Activated T-cell treated with anti-CD3 and anti-CD28 coated beads, Interleukin-2, amount 50 U/mL, for 24 hours (primary cell): ENCODE measurements at places on chromosomes 16 and 17.

DNA sequence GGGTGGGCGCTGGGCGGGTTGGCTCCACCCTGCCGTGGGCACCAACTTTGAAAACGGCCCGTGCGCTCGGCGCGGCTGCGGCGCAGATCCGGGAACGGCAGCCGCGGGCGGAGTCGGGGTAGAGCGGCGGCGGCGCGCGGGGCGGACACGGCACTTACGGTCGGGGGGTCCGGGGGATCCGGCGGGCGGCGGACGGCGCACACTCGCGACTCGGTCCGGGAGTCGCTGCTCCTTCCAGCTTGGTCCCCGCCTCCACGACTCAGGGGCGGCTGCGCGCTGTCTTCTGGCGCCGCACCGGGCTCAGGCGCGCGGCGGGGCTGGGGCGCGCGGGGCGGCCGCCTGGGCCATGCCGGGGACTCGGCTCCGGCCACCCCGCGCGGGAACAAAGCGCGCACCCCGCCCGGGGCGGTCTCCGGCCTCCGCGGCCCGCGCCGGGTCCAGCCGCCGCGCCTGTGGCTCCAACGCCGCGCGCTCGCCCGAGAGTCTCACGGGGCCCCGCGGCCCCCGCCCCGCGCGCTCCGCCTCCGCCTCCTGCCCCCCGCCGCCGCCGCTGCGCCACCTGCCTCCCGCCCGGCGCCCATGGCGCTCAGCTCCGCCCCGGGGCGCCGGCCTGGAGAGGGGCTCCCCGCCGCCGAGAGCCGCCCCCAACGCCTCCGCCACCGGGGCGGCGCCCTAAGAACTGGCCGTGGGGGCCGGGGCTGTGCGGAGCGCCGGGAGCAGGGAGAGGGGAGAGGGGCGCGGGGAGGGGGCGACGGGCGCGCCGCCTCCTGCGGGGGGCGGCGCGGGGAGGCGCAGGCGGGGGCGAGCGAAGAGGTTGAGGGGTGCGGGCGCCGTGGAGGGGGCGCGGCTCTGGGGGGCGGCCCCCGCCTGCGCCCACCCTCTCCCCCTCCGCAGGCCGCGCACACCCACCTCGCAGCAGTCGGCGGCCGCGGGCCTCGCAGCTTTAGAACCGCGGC, 35.9 kb downstream of the CBFA2T3 start:
- DNase-seq, result no peak

DNA sequence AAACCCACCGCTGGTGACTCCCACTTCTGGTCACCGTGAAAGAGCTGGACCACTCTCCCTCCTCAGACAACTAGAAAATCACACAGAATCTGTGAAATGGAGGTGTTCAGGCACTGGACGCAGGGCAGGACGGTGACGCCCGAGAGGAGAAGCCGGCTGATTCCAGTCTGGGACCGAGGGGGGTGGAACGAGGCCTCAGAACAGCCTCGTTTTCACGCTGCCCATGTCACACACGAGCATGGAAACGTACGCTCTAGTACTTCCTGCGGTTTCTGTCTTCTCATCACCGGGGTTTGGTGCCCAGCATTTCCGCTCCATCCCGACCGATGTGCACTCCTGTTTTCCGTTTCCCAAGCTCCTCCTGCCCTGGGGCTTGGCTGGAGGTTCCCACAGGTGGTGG, 101.8 kb upstream of the METRNL start:
- DNase-seq, result no peak

GRCh38 chr17:55433029-55433628, 11.5 kb upstream of the MMD start:
- DNase-seq, result no peak

- no peak for DNase-seq
Measured at GRCh38 chr16:48971571-48972077, 310.0 kb downstream of the CBLN1 start.

DNA sequence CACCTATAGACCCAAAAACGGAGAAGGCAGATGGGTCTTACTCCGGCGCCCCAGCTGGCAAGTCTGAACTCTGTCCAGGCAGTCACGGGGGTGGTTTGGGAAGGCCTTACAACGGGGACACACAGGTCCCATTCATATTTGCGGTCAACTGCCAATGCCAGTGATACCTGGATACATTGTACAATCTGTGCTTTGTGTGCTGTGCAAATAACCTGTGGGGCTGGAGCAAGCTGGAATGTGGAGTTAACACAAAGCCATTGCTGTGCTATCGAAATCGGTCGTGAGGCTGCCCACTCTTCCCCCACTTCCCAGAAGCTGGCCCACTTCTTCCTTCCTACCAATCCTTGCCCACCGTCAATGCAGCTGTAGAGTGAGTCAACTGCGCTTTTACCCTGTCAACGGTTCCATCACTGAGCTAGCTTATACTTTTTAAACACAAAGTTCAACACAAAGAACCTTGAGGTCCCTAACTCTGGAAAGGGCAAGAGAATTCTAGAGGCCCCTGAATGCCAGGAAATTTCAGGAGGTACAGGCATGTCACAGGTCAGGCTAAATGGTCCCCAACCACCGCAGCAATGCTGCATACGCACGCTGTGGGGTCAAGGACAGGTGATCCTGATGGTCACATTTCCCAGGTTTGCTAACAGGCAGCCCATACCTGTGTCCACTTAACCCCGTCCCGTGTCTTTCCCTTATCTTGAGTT, 122.8 kb downstream of the ZFHX3 start:
- DNase-seq, result no peak

DNA sequence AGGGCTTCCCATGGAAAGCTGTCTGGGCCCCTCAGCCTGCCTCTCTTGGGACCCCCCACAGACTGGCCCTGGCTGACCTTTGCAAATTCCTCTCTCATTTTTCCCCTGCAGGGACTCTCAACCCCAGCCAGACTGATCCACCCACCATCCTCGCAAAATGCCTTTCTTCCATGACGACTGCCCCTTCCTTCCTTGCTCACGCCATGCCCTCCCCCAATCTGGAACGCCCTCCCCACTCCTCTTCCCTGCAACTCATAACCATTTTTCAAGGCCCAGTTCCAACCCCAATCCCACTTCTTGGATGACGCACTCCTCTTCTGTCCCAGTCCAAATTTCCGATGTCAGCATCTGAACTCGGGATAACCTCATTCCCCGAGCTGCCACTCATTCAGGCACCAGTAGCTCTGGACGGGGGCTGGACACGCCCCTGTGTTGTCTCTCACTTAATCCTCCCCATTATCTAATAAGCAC, 1.3 kb upstream of the DNAI2 start:
- DNase-seq, result no peak

- DNase-seq, result no peak
Measured at GRCh38 chr17:47937941-47938340, 3.4 kb upstream of the PNPO start.

- DNase-seq, result no peak
Measured at GRCh38 chr16:9849697-9850245, 332.5 kb downstream of the GRIN2A start.

- DNase-seq, result no peak
Measured at GRCh38 chr16:23966597-23967394, 131.0 kb downstream of the PRKCB start.

GRCh38 chr16:15897834-15898254, 9.4 kb upstream of the CEP20 start:
- peak; percentile 42 for DNase-seq

GRCh38 chr17:57559634-57560318, 185.3 kb downstream of the CCDC182 start:
- no peak for DNase-seq

DNA sequence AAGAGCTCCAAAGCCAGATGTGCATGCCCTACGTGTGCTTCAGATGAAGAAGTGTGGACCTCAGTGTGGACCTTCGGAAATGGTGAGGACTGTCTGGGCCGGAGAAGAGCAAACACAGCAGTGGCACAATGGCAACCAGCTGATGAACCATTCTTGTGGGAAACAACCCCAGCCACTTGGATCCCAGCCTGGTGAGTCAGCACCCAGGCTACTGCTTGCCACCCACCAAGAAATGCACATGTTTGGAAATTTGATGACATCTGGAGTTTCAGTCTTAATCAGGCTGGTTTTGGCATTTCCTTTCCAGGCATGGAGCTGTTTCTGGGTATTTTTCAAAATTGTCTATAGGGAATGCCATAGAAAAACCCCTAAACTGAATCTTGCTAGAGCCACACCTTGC, 42.7 kb downstream of the DYNLRB2 start:
- DNase-seq, result peak; percentile 61

DNA sequence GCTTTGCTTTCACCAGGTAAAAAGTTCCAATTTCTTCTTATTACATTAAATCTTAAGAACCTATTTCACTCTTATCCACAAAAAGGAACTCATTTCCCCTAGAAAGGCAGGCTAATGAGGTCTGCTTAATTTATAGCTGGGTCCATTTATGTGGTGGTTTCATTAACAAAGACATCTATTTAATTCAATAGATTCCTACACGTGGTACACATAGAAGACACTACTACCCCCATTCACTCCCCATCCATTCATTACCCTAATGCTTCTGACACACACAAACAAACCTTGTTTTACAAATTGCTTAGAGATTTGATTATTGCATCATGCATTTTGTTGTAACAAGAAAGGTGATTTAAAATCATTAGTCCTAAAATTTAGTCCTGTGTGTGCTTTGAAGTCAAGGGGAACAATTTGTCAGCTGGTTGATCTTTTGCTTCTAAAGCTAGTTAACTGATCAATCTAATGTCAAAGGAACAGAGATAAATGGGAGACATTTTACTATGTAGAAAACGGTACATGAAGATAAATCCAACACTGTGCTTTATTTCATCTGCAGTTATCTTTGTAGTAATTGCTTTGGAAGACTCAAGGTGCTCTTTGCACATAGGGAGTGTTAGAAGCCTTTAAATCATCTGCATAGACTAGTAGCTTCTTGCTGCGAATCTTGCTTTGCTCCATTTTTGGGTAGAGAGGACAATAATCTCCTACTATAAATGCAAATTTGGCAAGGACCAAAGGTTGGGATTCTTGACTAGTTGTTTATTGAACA, 379.2 kb downstream of the CDH11 start:
- no peak for DNase-seq

DNA sequence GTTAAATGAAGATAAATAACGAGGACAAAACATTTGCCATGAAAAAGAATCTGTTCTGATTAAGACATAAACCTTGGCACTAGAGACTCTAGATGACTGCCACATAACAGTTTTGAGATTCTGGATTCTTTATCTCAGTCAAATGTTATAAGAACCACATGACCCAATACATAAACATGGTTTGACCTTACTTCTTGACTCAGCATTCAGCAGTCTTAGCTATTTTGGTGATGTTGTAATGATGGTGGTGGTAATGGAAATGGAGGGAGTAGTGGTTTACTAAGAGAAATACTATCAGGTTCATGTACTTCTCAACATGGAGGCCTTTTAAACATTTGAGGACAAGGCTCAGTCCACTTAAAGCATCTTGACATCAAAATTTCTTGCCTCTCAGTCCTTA, 925.4 kb downstream of the CDH11 start:
- no peak for DNase-seq

DNA sequence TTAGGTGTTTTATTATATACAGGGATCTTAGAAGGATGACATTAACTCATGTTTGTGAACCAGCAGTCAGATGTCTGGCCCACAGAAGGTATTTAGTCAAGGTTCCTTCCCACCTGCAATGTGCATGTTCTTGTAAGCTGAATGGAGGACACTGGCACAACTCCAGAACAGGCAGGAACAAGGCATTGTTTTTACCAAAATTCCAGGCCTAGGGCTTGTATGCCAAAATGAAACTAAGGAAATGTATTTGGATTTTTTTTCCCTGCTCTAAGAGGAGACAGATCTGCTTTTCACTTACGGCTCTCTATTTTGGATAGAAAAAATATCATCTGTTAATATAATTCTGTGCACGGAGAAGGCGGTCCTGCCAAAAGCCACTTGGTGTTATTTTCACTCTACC, 312.5 kb downstream of the GRIN2A start:
- DNase-seq, result no peak

DNA sequence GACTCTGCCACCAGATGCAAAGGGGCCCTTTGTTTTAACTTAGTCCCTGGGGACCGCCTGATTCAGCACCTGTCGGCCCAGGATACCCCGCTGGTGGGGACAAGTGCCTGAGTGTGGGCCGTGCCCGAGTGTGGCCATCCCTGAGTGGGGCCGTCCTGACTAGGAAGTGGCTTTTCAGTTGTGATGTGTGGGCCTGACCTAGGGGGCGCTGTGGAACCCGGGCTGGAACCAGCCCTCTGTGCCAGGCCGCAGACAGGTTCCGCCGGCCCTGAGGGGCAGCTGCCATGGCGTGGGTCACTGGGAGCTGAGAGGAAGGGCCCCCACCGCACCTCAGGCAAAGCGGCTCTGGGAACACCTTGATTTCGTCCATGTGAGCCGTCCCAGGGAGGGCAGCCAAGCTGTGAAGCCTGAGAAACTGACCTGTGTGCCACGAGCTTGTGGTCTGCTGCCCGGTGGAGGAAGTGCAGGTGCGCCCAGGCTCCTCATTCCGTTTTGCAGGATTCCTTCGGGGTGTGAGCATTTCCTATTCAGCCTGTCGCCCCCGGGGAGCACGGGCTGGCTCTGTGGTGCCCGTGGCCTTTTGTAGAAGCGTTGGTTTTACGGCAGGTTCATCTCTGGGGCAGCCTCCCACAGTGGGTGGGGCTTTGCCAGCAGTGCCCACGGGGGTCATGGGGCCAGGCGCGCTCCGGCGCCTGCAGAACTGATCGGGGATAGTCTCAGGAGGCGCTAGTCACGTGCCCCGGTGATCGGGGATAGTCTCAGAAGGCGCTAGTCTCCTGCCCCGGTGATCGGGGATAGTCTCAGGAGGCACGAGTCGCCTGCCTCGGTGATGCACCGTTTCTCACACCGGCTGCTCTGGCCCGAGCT, 5.3 kb downstream of the RPL13 start:
- DNase-seq, result peak; percentile 81

DNA sequence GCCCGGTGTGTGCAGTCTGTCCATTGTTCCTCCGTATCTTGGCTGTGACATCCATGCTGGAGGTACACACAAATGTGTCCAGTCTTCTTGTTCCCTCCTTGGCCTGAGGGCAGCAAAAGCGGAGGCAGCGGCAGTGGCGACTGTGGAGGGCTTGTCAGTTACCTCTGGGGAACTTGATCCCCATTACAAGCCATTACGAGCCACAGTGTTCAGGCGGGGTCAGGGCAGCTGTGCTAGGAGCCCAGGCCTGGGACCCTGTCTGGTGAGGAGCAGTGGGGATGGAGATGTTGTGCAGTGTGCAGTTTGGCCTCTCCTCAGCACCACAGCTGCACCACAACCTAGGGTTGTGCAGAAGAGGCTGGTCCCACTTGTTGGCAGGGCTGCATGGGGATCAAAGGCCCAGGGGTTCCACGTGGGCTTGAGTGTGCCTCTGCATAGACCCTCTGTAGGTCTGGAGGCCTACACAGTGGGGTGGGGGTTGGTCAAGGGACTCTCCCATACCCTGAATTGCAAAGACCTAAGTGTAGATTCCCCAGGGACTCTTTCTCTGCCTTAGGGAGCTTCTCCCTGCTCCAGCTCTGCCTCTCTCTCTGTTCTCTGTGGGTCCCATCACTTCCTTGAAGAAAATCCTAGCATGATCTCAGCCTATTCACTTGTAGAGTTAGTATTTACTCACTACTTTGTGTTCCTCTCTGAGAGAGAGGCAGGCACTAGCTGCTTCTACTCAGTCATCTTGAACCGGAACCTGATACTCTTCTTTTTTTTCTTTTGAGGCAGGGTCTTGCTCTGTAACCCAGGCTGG, 58.8 kb downstream of the SLFN11 start:
- DNase-seq, result no peak

GRCh38 chr16:86963600-86964575, 353.3 kb downstream of the C16orf95 start:
- no peak for DNase-seq

- no peak for DNase-seq
Measured at GRCh38 chr16:68367030-68367429, 56.2 kb downstream of the PRMT7 start.

- no peak for DNase-seq
Measured at GRCh38 chr16:10641953-10642949, 52.5 kb downstream of the TEKT5 start.
